ENCODE measurements at places on chromosomes 1 and 21. TPM values are rescaled to one million over a fixed set of nuclear protein-coding genes. Genes with fewer than 3 reads are reported as not detected.

The PDZK1 gene
- 17.6 TPM for total RNA-seq

The UFC1 gene
- 106 TPM for total RNA-seq

The CCDC190 gene
- not detected for total RNA-seq

The CCDC27 gene
- not detected for total RNA-seq

The MROH7 gene
- total RNA-seq = 11.8 TPM

The AGT gene
- total RNA-seq = 1.2 TPM

The KIAA1614 gene
- total RNA-seq = 0.67 TPM

The FLG2 gene
- total RNA-seq = not detected

The GJA5 gene
- 2.5 TPM for total RNA-seq

The CLCA1 gene
- 970 TPM for total RNA-seq

The PPCS gene
- total RNA-seq = 92.4 TPM

The TRIM63 gene
- total RNA-seq = 0.25 TPM

The PGBD2 gene
- 7.5 TPM for total RNA-seq

The FOXJ3 gene
- 45.3 TPM for total RNA-seq

The LYPLAL1 gene
- 22.7 TPM for total RNA-seq

The B3GALT2 gene
- total RNA-seq = 0.46 TPM

The DCST1 gene
- total RNA-seq = not detected

The CELA2B gene
- not detected for total RNA-seq

The TLCD4 gene
- 64.4 TPM for total RNA-seq

The MPL gene
- not detected for total RNA-seq

The LMOD1 gene
- 58.4 TPM for total RNA-seq

The THEMIS2 gene
- total RNA-seq = 6.7 TPM

The HSD3B2 gene
- total RNA-seq = 3.2 TPM

The PDC gene
- not detected for total RNA-seq

The RSPO1 gene
- total RNA-seq = 0.78 TPM

The CEP104 gene
- total RNA-seq = 43.5 TPM

The FCAMR gene
- total RNA-seq = 0.53 TPM

The RIMS3 gene
- total RNA-seq = 6.4 TPM

The LAMC1 gene
- 32.3 TPM for total RNA-seq

The SPRR5 gene
- not detected for total RNA-seq

The HPCAL4 gene
- total RNA-seq = 0.06 TPM

The TNFRSF9 gene
- 0.09 TPM for total RNA-seq

The RCC1 gene
- total RNA-seq = 22.1 TPM

The HRNR gene
- total RNA-seq = not detected

The TRIM67 gene
- total RNA-seq = 0.03 TPM

The S100A2 gene
- total RNA-seq = 1.1 TPM

The SYPL2 gene
- total RNA-seq = 0.15 TPM

The CBS gene
- 3.4 TPM for total RNA-seq

The TLR5 gene
- 1.3 TPM for total RNA-seq

The CBR3 gene
- total RNA-seq = 2.2 TPM

The SDC3 gene
- 18.0 TPM for total RNA-seq
